ENCODE measurements at places on chromosomes 2 and 18.

DNA sequence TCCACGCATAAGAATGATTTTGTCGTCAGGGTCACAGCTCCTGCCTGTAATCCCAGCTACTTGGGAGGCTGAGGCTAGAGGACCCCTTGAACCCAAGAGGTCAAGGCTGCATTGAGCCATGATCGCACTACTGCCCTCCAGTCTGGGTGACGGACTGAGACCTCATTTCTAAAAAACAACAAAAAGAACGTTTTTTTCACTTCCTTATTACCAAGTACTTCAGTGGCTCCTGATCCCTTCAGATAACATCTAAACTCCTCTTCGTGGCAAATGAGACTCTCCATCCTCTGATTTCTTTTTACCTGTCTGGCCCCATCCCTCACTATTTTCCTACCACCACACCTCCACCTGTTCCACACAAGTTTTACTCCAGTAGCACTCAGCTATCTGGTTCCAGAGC, 105.4 kb upstream of the TLK1 start:
- no peak for DNase-seq

DNA sequence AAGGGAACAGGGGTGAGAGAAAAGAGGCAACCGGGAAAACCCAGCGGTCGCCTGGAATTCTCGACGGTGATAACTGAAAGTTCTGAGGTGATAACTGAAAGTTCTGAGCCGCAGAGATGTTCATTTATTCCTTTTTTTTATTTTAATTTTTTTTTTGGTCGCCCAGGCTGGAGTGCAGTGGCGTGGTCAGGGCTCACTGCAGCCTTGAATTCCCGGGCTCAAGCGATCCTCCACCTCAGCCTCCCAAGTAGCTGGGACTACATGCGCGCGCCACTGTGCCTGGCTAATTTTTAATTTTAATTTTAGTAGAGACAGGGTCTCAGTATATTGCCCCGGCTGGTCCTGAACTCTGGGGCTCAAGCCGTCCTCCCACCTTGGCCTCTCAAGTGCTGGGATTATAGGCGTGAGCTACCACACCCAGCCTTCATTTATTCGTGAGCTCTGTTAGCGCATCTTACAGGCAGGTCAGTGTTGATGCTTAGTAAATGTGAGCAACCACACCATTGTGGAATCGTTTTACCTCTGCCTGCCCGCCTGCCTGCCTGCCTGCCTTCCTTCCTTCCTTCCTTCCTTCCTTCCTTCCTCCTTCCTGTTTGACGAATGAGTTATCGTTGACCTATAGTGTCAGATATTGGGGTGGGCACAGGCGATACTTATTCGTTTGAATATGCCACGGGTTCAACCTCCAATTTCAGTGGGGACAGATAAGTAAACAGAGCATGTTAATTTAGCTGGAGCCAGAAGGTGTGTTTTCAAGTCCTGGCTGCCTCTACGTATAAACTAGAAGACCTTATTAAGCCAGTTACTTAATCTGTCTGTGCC, 557 bp upstream of the E2F6 start:
- no peak for DNase-seq

GRCh38 chr18:22846697-22847096, 86.4 kb upstream of the RBBP8 start:
- DNase-seq, result no peak

DNA sequence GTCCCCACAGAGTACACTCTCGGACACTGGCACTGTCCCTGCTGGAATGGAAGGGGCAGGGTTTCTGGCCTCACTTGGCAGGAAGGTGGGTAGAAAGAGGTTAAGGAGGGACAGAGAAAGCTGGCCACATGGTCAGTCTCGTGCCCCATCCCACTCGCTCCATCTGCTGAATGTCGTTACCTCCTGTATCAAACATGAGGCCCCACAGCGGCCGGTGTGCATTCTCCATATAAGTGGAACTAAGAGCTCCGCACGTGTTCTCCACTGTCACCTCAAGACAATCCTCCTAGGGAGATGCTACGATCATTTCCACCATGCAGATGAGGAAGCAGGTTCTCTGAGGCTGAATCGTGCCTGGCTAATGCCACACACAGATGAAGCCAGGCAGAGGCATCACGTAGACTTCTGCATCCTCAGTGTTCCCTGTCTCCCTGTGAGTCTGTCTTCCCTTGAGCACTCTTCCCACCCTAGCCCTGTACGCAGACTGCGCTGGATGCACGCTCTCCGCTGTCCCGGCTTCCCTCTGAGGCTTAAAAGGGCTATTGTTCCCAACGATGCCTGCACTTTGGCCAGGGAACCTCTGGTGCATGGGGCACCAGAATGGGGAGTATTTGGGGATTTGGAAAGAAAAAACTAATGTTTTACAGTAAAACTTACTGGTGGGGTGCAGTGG, 35.1 kb downstream of the MAL start:
- DNase-seq, result no peak

GRCh38 chr2:31205186-31205585, 12.1 kb downstream of the CAPN14 start:
- no peak for DNase-seq

All from progenitor cell of endocrine pancreas (in vitro differentiated cells).